ENCODE measurements at places on chromosomes 7 and 10. TPM values are rescaled to one million over a fixed set of nuclear protein-coding genes. Genes with fewer than 3 reads are reported as not detected.

DNA sequence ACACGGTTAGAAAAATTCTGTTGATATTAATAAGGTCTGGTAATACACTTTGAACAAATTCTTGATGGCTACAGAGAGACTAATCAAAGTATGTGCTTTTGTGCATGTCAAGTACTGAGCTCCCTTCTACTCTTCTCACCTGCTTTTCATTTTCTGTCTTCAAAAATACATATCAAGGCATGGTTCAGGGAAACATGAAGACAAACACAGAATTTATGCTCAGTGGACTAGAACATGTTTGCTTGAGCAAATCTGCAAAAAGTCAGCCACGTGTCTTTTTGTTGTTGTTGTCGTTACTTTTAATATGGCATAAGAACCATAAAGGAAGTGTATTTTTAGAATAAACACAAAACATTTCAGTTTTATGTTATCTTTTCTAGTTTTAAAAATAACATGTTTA, 21.9 kb downstream of the CDK13 start:
- no peak for DNase-seq

GRCh38 chr7:2873686-2874551, 29.8 kb upstream of the GNA12 start:
- DNase-seq, result no peak

Gene FAM3C
- 36.1 TPM for total RNA-seq

Gene SLC18A3
- total RNA-seq, result 0.49 TPM

All from vagina (tissue), 2 donors.